ENCODE measurements at places on chromosomes 11 and 22.

- DNase-seq: no peak
These were observed 14.1 kb upstream of the TMA7B start for GRCh38 chr22:39946126-39946502.

DNA sequence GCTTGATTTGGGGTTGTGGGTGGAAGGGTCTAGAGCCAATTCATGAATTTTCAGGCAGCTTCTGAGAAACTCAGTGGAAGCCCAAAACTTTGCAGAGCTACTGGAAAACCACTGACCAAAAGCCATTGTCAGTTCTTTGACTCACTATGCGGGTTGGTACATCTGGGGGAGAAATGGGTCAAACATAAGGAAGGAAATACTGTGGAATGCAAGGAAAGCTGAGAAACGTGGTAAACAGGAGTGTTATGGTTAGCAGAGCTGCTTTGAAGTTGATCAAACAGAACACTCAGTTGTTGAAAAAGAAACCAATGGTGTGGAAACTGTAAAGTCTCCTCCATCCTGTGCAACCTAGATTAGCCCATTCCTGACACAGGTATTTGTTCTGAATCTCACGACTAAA lies 6.3 kb upstream of the ABTB2 start:
- DNase-seq: no peak

- DNase-seq: no peak
These were observed 132.9 kb upstream of the BLID start for GRCh38 chr11:122248939-122249338.

GRCh38 chr11:94030059-94030458 lies 8.9 kb downstream of the HEPHL1 start:
- no peak for DNase-seq

GRCh38 chr22:20439928-20440575 lies 2.4 kb upstream of the SCARF2 start:
- DNase-seq: no peak

- no peak for DNase-seq
These were observed 4.1 kb downstream of the PANX2 start for GRCh38 chr22:50174382-50175190.

GRCh38 chr22:22737590-22737989 lies 93.2 kb downstream of the GGTLC2 start:
- no peak for DNase-seq

DNA sequence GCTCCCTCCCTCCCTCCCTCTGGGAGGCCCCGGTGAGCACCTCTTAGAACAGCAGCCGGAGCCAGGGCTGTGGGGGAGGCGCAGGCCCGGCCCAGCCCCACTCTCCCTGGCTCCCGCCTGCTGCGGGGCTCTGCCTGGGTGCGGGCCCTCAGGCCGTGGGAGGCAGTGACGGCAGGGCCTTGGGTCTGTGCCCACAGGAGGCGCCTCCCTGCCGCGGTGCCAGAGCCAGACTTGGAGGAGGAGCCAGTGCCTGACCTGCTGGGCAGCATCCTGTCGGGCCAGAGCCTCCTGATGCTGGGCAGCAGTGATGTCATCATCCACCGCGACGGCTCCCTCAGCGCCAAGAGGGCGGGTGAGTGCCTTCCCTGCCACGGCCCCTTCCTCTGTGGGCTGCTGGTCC lies 9.5 kb downstream of the IRF7 start:
- DNase-seq: no peak

DNA sequence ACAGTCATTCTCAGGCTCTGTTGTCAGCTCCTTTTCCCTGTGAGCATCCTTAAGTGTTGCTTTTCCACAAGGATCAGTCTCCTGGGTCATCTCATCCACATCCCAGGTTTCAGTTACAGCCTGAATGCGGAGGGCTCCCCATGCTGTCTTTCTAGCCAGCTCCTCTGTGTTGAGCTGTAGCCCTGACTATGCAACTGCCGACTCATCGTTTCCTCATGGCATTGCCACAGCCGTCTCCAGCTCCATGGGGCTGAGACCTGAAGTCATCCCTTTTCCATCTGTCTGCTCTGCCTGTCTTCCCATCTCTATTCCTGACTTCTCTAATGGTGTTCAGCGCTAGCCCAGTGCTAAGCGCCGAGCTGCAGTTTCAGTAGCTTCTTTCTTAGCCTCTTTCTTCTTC lies 11.8 kb downstream of the SAMM50 start:
- no peak for DNase-seq

DNA sequence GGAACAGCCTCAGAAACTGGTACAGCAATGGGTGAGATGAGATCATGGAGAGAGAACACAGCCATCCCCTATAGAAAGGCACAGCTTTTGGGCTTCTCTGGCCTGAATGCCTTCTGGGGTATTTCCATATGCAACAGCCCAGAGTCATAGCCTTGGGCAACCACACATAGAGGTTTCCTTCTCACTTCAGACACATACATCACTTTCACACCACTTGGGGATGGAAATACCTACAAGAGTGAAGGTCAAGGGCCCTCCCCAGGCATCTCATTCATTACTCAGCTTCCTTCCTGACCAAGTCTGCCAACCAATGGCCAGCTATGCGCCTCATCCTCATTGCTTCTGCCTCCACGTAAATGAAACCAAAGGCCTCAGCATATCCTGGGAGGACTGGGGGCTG lies 17.7 kb upstream of the OLFML1 start:
- no peak for DNase-seq

GRCh38 chr22:44855855-44856254 lies 103.5 kb downstream of the ARHGAP8 start:
- DNase-seq: no peak

GRCh38 chr11:7826324-7826723 lies 29.6 kb upstream of the OR5P2 start:
- no peak for DNase-seq

GRCh38 chr11:102112509-102112821 lies 2.2 kb downstream of the YAP1 start:
- DNase-seq: no peak

GRCh38 chr11:7347611-7348431 lies 96.1 kb downstream of the SYT9 start:
- no peak for DNase-seq

DNA sequence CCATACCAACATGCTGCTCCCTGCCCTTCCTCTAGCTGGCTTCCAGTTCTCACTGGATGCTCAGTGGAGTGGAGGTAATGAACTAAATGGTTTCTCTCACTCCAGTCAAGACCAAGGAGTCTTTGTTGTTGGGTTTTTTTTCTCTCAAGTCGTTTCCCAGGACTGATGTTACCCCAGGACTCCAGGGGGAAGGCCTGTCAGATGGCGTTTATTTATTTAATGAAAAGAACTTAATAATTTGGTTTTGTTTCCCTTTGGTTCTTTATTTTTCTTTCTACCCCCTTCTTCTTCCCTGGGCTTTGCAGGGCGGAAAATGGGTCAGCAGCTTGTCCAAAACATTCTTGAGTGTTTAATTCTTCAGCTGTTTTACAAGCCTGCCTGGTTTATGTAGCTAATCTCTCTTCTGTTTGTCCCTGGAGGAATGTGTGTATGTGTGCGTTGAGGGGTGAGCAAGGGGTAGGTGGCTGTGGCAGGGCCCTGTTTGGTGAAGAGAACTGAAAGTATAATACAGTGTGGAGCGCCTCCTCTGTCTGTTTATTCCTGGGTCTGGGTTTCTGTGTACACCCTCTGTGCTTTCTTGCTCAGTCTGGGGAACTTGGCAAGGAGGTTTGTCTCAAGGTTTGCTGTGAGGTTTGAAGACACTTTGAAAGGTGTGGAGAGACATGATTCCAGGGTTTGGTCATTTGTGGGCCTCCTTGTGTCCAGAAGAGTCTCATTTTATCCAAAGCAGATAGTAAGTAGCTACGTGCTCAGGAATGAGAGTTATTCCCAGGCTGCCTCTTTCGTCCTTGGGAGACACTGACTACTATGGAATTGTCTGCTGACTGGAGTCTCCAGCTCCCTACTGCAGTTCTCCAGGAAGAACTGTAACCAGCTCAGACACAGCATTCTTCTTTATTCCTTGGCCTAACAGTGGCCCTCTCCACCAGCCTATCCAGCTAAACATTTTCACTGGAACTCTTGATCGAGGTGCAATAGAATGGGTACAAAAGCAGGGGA lies 175.5 kb downstream of the ADAMTS15 start:
- DNase-seq: no peak

DNA sequence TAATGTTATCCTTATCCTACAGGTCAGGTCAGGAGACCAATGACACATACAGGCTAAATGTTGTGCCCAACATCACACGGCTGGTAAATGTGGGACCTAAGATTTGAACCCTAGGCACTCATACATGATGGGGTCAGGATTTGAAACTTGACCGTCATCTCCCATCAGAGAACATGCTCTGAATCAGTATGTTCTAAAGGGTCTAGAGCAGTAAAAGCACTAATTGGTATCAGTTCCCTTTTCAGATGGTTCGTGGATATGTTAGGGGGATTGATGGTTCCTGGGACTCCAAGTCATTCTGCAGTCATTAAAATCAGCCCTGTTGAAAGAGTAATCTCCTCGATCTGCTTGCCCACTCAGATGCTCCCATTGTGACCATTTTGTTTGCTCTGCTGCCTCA lies 65.5 kb downstream of the BMAL1 start:
- DNase-seq: no peak

DNA sequence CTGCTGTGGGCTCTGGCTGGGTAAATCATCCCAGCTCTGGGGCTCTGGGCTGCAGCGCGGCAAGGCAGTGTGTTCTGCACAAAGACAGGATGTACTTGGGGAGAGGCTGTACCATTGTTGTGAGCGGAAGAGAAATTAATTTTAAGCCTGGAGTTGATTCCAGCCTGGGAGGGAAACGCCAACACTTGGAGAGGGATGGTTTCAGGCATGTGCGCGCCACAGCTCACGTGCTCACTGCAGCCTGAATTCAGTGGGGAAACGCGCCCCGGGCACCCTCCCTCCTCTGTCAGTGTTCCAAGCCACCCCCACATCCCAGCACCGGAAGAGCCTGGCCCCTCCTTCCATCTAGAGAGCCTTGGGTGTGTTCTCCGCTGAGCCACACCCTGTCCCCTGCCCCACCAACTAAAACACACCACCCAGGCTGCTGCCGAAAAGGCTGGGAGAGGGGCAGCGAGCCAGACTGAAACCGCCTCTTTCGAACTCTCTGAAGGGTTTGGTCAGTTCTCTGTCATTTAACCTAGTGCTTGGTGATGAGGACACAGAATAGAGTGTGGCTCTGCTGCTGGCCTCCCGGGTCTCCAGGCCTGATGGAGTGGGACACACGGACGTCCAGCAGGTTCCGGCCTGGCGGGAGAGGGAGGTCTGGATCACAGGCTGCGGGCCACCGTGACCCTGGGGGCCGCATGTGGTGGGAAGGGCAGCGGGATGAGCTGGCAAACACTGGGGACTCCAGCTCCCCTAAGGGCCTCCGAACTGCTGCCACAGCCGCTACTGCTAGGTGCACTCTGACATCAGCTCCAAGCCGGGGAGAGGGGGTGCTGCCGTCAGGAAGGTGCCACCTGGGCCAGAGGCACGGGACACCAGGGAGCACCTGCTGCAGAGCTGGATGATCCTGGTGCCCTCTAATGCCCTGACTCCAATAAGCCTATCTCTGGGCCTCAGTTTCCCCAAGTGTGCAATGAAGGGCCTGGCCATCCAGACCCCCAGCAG lies 230.8 kb downstream of the CTTN start:
- DNase-seq: no peak

- DNase-seq: no peak
These were observed 935.4 kb upstream of the CHORDC1 start for GRCh38 chr11:91158297-91158696.

GRCh38 chr22:38104084-38104483 lies 6.4 kb downstream of the BAIAP2L2 start:
- DNase-seq: no peak

- DNase-seq: no peak
These were observed 368.9 kb downstream of the NTM start for GRCh38 chr11:131739243-131739882.

All from stimulated activated CD4-positive, alpha-beta T cell treated with anti-CD3 and anti-CD28 coated beads, Interleukin-1b, Interleukin-23, amount 100 ng/mL, for 1 hour (primary cell).